ENCODE measurements at places on chromosomes 6 and 20.
A peak's percentile ranks its signal among the peaks of the same experiment; 100 is the strongest.

GRCh38 chr6:31945507-31946369 is at the start of gene CFB:
CFB (plus strand) TSS chr6:31946095; CDS start chr6:31946222, 127 bp downstream.
- DNase-seq = peak; percentile 82

DNA sequence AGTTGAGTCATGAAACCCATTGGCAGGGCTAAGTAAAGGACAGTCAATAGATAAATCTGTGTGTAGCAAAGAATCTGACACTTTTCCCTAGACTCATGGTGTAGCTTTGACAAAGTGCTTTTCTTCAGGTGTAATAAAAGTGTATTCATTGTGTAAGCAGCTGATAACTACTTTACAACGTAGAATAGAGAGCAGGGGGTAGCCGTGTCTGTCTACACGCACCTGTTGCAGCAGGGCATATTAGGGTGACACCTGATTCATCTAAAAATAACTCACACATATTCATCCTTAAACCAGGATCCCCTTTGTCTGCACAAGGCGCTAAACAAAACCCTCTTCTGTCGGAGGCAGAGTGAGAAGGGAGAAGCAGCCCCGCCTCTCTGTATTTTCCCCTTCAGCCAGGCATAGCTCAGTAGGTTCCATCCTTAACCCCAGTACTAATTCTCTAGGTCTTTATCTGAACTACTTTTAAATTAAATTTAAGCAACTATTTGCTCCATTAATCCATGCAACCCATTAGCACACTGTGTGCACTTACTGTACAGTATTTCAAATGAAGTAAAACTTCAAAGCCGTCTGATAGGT is 306.7 kb upstream of the SASH1 start:
- no peak for DNase-seq

DNA sequence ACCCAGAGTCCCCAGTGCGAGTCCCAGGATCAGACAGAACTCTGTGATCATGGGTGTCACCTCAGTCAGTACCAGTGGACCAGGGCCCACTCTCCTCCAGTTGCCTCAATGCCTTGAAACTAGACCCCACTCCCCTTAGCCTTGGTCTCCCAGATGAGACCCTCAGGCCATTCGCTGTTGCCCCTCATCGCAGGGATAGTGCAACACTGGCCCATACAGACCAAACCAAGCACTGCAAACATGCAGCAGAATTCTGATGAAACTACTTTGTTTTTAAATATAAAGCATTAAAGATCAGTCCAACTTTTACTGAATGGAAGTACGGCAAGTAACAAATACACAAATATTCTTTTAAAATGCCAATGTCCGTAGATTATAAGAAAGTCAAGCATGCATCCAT is 101.2 kb upstream of the NT5E start:
- no peak for DNase-seq

DNA sequence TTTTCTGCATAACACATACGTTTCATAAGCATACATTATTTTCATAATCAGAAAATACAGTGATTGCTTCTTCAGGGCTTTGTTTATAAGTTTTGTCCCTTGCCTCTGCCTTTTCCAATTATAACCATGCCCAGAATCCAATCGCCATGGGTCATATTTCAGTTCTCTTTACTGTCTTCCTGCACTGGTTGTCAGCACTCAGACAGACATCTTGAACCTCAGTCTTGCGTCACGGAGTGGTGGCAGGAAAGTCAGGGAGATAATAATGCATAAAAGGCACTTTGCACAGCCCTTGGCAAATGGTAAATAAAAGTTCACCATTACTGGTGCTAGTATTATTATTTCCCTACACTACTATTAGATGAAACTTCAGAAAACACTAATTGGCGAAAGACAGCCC is 7.2 kb downstream of the KIF16B start:
- no peak for DNase-seq

DNA sequence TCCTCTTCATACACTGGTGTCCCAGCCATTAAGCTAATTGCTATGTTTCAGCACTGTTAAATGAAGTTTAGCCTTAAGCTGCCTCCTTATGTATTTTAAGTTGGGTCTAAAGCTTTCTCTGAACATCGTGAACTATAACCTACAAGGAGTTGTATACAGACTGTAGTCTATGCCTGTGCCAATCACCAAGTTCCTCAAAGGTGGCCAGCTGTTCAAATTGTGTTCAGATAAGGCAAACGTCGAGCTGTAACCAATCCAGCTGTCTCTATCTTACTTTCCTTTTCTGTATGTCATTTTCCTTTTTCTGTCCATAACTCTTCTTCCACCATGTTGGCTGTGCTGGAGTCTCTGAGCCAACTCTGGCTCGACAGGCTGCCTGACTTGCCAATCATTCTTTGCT is 199.6 kb downstream of the OGFRL1 start:
- no peak for DNase-seq

GRCh38 chr20:32562495-32562911 is 22.6 kb downstream of the NOL4L start:
- DNase-seq = no peak

DNA sequence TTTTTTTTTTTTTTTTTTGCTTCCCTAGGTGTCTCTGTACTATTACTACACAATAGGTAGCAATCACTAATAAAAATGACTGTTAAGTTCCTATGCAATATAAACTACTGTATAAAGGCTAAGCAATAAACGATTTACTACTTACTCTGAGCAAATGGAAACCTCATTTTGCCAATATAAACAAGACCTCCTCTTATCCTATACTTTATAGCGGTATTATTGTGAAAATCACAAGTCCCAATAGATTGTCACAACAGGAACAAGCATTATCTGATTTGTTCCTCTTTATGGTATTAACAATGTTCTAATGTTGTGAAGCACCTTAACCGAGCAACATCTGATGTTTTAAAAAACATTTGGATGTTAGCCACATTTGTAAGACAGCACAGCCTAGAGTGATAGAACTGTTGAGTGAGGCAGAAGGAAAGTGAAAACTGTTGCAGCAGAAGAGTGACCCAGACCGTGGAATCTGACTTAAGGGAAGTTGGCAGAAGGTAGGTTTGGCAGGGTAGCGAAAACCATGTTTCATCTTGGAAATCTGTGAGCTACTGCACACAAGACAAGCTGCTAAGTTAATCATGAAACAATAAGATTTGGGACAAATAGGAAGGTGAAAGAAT is 94.2 kb downstream of the MYLK4 start:
- no peak for DNase-seq

- DNase-seq = no peak
Observed at GRCh38 chr20:32663335-32664011, 10.3 kb downstream of the C20orf203 start.

GRCh38 chr20:48291896-48292295 is 506.6 kb upstream of the SULF2 start:
- no peak for DNase-seq

DNA sequence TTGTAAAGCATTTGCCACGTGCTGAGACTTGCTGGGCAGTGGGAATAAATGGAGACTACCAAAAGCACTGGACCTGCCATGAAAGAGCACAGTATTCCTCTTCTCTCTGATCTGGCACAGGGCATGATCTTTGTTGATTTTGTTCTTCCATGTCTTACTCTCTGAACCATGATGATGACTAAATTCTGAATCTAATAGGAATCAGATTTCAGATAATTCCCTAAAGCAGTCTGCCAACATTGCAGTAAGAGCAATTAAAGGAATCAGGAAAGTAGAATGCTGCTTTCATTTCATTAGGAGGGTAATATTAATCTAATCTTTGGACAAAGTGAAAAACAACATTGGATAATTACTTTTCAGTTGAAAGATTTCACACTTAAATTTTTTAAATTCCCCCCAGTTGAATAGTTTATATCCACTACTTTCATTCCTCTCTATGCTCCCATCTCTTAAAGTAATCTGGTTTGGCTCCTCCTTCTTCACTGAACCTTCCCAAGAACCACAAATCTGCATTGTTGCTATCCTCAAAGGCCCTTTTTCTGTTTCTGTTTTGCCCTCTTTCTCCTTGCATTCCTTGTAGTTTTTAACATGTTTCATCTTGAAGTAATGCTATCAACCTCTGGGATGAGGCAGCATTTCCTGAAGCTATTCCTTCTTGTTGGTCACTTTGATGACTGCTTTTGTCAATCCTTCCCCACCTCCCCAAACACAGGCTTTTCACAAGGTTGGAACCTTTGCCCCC is 243.2 kb upstream of the TENT5A start:
- peak; percentile 81 for DNase-seq

DNA sequence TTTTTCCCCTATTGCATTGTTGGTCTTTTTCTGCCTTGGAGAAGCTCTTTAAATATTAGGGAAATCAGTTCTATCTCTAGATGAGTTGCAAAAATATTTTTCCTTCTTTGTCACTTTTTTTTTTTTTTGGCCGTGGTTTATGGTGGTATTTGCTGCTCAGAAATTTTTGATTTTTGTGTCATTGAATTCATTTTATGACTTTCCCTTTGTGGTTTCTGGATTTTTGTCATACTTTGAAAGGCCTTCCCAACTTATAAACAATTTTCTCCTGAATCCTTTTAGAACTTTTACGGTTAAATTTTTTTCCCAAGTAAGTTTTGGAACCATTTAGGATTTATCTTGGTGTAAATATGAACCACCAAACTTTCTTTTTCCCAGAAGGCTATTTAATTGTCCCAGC is 145.6 kb downstream of the GJA10 start:
- peak; percentile 89 for DNase-seq

GRCh38 chr6:155517294-155517693 is 61.7 kb upstream of the NOX3 start:
- no peak for DNase-seq

GRCh38 chr6:105932440-105932839 is 153.7 kb upstream of the PRDM1 start:
- peak; percentile 46 for DNase-seq

DNA sequence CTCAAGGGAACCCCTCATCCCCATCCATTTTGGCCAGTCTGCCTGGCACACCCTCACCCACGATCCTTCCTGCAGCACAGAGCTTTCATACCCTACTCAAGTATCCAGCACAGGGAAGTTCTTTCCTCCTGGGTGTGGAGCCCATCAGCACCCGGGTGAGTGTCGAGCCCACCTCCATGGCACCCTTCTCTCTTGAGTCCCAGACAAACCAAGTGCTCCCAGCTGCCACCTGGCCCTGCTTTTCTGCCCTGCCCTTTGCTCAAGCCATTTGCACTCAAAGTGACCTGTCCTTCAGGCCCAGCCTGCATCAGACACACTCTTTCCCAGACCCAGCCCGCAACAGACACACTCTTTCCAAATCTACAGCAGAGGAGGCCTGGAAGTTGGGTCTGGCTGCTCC is 257.2 kb downstream of the DLL1 start:
- DNase-seq = no peak

DNA sequence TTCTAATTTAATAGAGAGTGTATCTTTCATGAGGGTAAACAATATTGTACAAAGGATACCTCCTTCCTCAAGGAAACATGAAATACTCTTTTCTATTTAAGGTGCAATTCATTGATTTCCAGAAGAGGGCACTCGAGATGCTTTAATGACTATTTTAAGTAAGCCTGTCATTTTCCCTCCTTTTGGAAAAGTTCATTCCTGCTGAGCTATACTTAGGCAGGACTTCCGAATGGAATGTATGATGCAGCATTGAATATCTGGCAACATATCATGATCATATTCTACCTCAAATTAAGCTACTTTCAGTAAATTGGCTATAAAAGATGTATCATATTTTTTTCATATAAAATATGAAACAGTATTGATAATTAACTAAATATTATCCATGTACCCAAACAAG is 5.0 kb downstream of the DST start:
- peak; percentile 81 for DNase-seq

- DNase-seq = no peak
Observed at GRCh38 chr6:101832371-101832770, 438.9 kb downstream of the GRIK2 start.

- no peak for DNase-seq
Observed at GRCh38 chr6:99110029-99110428, 162.3 kb upstream of the FBXL4 start.

DNA sequence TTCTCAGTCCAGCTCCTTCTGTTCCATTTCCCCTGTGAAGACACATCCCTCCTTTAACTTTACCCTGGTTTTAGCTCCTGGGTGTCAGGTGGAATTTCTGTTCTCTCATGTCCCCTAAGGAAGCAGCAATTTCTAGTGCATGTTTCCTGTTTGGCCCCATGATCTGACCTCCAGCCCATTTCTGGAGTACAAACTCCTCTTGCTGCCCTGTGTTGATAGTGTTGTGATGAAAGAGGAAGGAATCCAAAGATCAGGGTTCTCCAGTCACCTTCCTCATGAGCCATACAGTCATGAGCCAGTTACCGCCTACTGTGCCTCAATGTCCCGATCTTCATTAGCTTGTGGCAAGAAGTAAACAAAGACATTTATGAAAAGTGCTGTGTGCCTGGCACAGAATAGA is 97.4 kb downstream of the PHACTR1 start:
- no peak for DNase-seq

- DNase-seq = peak; percentile 60
Observed at GRCh38 chr6:170459451-170459850, 93.7 kb downstream of the PSMB1 start.

DNA sequence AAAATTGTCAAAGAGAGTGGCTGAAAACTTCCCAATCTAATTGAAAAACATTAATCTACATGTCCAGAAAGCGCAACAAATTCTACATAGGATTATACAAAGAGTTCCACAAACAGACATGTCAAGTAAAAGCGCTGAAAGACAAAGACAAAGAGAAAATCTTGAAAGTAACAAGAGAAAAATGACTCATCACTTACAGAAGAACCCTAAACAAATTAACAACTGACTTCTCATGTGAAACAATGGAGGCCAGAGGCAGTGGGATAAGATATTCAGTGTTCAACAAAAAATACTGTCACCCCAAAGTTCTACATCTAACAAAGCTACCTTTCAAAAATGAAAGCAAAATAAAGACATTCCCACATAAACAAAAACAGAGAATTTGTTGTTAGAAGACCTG is 2.0 kb upstream of the POM121L2 start:
- no peak for DNase-seq

DNA sequence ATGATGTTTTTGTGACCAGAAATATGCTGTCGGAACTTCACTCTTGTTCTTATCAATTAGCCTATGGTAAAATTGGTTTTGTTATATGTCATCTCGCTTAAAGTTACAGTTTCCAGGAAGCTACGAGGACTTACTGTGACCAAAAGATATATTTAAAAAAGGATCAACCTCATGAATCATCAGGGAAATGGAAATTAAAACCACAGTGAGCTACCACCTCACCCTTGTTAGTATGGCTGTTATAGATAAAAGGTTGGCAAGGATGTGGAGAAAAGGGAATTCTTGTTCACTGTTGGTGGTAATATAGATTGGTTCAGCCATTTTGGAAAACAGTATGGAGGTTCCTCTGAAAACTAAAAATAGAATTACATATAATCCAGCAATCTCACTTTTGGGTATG is 14.3 kb upstream of the INSM1 start:
- no peak for DNase-seq

Measured in EH (cell line).